ENCODE measurements at places on chromosomes 5 and 9.

DNA sequence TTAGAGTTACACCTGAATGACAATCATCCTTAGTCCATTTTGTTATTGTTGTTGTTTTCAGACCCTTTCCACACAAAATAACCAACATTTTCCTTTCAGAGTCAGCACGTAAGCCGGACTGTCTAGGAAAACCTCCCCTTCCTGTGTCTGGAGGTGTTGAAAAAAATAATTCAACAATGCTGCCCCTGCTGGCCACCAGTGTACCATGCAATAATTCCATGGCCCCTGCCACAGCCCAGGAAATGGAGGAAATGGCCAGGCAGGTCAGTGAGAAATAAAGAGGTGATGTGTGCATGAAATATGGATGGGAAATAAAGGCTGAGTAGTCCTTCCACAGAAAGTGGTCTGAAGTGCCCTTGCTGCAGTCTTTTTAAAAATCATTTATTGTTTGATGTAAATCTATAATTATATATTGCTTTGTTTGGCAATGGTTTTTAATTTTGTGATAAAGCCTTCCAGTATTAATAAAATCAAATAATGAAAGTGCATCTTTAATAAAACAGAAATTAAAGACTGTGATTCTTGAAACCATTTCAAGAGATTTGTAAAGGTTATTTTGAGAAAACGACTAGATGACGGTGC is 152.8 kb upstream of the PAPPA start:
- no peak for DNase-seq

GRCh38 chr9:134547161-134548100 is 94.2 kb upstream of the COL5A1 start:
- no peak for DNase-seq

DNA sequence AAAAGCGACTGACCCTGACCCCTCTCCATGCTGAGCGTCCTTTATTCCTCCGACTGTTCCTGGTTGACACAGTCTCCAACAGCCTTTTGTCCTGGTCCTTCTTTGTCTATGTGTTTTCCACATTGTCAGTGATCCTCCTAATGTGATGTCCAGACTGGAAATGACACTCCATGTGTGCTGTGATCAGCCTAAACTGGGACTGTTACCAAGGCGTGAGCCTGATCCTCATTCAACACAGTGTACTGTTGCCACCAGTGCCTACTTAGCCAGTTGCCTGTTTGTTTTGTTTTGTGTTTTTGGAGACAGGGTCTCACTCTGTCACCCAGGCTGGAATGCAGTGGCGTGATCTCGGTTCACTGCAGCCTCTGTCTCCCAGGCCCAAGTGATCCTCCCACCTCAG is 192.1 kb downstream of the GOLPH3 start:
- DNase-seq, result no peak

- DNase-seq, result no peak
Observed at GRCh38 chr9:78575081-78575480, 278.2 kb downstream of the PSAT1 start.

DNA sequence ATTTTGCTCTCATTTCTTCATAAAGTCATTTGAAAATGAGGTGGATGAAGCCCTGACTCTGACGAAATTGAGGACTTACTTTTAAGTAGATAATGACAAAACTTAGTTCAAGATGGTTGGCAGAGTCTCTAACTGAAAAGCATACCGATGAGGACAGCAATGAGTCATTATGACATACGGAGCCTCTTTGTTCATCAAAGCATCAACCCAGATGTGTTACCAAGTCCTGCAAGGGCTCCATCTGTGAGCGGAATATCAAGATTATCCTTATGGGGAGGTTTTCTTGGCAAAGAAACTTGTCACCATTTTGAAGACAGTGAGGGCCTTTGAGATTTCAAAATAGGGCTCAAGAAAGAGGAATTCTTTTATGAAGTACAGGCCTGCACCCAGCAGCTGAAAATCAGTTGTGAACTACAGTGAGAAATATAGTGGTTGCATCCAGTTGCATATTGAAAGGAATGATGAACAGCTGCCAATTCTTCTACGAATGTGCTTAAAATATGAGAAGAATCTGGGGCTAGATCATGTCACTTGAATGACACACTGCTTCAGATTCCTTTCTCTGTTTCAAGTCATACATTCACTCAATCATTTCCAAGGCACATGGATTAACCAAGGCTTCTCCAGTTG is 86.6 kb upstream of the SLC24A2 start:
- DNase-seq, result no peak

DNA sequence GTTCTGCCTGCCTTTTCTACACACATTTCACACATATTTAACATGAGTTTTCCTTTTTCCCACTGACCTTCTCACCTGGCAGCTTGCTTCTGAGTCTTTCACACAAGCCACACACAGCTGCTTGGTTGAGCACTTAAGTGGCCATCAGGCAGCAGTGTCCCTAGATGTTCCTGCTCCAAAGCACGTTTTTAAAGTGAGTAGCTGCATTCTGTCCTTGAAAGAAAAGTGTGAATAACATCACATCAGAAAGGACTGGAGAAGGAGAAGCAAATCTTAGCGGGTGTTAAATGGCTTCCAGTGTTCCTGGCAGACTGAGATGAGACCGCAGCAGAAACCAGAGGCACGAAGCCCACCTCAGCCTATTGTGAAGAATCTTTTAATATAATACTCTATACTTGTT is 209.2 kb upstream of the IRX4 start:
- DNase-seq, result no peak

DNA sequence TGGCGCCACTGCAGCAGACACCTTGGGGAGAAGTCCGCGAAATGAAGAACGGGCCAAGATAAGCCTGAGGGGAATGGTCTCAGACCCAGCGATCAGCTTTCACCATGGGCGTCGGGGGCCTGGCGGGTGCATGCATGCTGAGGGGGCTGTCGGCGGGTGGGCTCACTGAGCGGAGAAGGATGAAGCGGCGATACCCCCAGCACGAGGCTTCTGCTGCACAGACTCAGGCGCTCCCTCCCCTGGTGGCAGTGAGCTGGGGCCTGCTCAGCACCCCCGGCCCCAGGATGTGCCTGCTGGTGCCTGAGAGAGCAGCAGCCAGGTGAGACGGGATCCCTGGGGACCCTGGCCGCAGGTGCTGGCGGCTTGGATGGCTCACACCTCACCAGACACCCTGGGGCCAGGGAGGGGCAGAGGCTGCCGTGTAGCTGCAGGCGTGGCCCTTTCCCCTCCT is 31.2 kb downstream of the CEP72 start:
- DNase-seq, result no peak

DNA sequence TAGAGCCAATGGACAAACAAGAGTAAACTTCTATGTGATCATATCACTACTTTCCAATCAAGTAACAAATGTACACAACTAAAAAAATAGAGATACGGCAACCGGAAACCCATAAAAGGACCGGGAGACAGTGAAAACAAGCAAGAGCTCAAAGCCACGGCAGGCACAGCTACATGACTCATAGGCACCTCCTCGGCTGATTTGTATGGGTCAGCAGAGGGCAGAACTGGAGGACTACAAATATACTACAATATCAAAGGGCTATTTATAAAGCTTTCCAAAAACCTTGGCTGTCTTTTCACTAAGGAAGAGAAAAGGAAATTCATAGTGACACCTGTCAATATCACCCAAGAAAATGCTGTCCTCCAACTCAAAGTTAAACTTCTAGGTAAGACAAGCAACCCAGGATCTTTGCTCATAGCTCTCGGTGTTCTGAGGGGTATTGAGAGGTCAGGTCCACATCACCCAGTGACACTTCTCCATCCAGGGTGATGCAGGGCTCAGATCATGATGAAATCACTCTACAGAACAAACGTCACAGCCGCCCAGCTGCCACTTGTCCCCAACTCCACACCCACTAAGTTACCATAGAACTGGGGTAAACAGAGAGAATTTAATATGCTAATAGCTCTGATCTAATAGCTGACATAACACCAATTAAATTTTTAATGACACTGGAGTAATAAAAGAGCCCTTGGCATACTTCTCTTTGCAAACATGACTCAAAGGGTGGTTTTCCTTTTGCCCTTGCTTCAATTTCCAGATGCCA is 41.3 kb downstream of the PFDN1 start:
- DNase-seq, result peak; percentile 59

- DNase-seq, result no peak
Observed at GRCh38 chr9:21685502-21685901, 116.9 kb upstream of the MTAP start.

- no peak for DNase-seq
Observed at GRCh38 chr5:127006744-127007143, 23.6 kb downstream of the MARCHF3 start.

GRCh38 chr5:159452480-159453167 is 122.3 kb upstream of the IL12B start:
- no peak for DNase-seq

DNA sequence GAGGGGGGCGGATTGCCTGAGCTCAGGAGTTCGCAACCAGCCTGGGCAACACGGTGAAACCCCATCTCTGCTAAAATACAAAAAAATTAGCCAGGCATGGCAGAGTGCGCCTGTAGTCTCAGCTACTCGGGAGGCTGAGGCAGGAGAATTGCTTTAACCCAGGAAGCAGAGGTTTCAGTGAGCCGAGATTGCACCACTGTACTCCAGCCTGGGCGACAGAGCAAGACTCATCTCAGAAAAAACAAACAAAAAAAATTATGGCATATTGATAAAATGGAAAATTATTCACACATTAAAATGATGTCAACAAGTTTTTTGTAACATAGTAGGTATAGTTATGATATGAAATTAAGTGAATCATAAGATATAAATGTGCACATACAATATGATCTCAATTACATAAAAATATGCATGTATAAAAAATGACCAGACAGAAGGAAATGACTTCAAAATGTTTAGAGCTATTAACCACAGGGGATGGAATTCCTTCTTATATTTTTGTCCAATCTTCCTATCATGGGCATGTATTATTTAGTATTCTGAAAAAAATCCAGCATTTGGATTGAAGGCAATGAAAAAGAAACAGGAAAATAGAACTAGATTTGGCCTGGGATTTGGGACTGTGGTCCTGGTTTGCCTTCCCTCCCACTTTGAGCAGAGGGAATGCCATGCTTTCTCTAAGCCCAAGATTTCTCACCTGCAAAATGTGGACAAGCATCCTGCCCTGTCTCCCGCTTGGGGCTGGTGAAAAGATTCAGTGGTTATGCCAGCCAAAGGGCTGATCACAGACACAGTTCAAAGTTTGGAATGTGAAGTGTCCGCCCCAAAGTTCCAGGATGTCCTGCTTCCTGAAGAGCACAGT is 19.5 kb downstream of the SPAAR start:
- no peak for DNase-seq

- DNase-seq, result no peak
Observed at GRCh38 chr9:35679766-35680330, 6.1 kb downstream of the CA9 start.

- DNase-seq, result peak; percentile 50
Observed at GRCh38 chr5:54514841-54515432, 2.6 kb upstream of the SNX18 start.

- DNase-seq, result no peak
Observed at GRCh38 chr9:71552480-71552879, 215.8 kb downstream of the CEMIP2 start.

GRCh38 chr9:127162046-127162863 is 39.8 kb upstream of the ANGPTL2 start:
- no peak for DNase-seq

GRCh38 chr5:57863661-57864060 is 381.1 kb upstream of the ACTBL2 start:
- peak; percentile 77 for DNase-seq

DNA sequence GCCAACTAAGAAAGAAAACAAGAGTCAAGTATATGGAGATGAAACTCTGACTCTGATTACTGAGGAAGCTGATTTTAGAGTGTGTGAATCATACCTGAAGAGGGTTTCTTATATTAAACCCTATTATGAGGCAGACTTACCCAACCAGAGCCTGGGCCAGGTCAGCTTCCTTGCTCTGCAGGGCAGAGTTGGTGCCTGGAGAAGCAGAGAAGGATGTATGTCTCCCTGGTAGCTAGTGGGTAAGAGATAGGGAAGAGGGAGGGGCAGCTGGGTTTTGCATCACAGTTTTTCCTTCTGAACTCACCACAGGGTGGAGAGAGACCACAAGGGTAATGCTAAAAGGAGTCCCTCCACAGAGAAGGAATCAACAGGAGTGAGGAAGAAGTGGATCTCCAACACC is 104.1 kb downstream of the CMYA5 start:
- no peak for DNase-seq

- DNase-seq, result no peak
Observed at GRCh38 chr5:53560028-53560427, 411 bp upstream of the NDUFS4 start.

- no peak for DNase-seq
Observed at GRCh38 chr9:108105885-108106284, 616.3 kb upstream of the KLF4 start.

GRCh38 chr9:31005086-31005665 is 1379.3 kb upstream of the ACO1 start:
- DNase-seq, result no peak

DNA sequence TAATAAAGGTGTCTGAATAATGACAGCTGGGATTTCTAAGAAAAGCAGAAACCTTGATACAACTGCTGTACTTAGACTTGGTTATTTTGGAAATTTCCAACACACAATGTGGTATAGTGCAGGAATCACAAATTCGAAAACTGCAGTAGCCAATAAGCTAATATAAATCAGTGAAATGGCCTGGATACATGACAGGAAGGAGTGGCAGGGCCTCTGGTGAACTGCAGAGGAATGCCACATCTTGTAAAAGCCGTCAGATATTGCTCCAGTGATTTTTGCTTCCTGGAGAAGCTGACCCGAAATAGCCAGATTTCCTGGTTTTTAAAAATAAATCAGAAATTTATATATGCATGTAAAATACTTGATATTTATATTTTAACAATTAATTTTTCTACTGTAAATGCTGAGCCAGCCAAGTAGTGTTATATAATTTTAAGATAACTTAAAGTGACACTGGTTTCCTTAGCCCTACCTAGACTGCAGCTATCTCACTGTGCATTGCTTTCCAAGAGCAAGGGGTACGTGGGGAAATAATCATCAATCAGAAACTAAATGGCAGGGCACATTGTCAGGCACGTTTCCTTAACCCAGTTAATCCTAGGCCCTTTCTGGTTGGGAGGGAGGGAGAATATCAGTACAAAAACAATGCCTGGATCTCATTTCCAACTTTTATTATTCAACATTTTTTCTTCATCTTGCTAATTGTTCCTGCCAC is 182.4 kb downstream of the RASEF start:
- no peak for DNase-seq

DNA sequence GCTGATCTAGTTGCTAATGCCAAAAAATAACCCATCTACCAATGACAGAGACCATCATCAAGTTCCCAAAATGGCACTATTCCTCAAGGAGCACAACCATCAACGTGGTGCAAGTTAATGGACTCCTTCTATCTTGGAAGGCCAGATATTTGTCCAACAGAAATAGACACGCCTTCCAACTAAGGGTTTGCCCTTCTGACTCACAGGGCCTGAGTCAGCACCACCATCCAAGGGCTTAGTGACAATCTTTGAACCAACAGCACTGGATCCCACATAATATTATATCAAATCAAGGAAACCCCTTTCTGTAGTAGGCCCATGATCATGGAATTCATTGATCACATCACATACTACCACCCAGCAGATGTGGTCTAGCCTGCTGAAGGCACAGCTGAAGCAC is 84.3 kb downstream of the MED27 start:
- DNase-seq, result no peak

- DNase-seq, result no peak
Observed at GRCh38 chr5:17413691-17414090, 84.3 kb upstream of the TAF11L2 start.
